ENCODE measurements at places on chromosomes 5 and 9.

DNA sequence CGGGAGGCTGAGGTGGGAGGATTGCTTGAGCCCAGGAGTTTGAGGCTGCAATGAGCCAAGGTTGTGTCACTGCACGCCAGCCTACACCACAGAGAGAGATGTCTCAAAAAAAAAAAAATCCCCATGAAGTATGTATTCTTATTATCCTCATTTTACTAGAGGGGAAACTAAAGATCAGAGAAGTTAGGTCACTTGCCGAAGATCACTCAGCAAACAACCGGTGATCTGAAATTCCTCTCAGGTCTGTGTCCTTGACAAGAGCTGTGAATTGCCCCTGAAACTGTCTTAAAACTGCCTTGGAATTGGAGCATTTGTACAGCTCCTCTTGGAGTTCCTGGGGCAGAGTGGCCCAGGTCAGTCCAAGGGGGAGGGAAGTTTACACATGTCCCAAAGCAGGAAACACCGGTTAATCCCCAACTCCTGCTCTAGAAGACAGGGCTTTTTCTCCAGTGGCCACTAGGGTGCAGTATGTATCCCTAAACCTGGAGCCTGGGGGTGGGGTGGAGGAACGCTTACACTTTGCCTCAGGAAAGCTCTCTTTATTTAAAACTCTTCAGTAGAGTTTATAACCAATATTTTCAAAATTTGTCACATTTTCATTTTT, 27.6 kb downstream of the AQP7 start:
- H3K27me3 ChIP-seq: no peaks in the 10 kb centered on the region
- peaks cover 28% of the 10 kb centered on the region for H3K36me3 ChIP-seq
- H3K4me3 ChIP-seq: no peak overlapping the region

GRCh38 chr9:36597412-36598178, 24.9 kb downstream of the MELK start:
- H3K27ac ChIP-seq: no peak overlapping the region
- peaks cover 94% of the 10 kb centered on the region for H3K36me3 ChIP-seq
- DNase-seq: no peak
- no peak overlapping the region for H3K4me3 ChIP-seq

- DNase-seq: no peak
- no peak overlapping the region for H3K4me3 ChIP-seq
- no peaks in the 10 kb centered on the region for H3K27me3 ChIP-seq
- no peak overlapping the region for H3K27ac ChIP-seq
Measured at GRCh38 chr9:138063785-138064184, 186.2 kb downstream of the CACNA1B start.

DNA sequence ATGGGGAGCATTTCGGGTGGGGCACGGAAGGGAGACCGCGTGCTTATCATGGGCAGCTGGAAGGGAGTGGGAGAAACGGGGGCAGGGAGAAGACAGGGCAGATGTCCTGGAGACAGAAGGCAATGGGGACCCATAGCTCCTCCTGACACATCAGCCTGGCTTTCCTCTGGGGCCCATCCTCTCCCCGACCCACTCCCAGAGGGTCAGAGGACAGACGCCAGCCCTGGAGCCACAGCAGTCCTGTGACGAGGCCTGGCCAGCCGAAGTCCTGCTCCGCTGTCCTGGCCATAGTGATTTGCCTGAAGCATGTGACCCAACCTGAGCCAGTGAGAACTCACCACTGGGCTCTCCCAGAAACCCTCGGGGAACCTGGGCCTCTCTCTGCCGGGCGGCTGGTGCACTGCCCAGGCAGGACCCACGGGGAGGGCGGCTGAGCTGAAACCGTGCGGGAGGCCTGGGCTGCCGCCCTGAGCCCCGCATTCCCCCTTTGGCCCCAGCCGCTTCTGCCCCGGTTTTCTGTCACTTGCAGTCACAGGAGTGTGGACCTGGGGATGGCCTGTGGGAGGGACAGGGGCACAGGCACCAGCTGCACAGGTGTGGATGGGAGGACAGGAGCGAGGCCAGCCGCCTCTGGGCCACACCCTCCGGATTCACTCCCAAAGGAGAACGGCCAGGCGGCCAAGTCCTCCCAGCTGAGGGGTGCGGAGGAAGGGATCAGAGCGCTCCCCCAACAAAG, 19.8 kb downstream of the ADAMTS2 start:
- H3K27ac ChIP-seq: no peak overlapping the region
- no peak for DNase-seq
- H3K4me1 ChIP-seq: peaks cover 9% of the 10 kb centered on the region
- no peak overlapping the region for H3K4me3 ChIP-seq
- no peaks in the 10 kb centered on the region for H3K36me3 ChIP-seq

GRCh38 chr9:133333566-133333965, 2.4 kb downstream of the SURF6 start:
- H3K4me1 ChIP-seq: peaks cover 5% of the 10 kb centered on the region
- no peak overlapping the region for H3K4me3 ChIP-seq
- DNase-seq: no peak
- peaks cover 36% of the 10 kb centered on the region for H3K36me3 ChIP-seq

DNA sequence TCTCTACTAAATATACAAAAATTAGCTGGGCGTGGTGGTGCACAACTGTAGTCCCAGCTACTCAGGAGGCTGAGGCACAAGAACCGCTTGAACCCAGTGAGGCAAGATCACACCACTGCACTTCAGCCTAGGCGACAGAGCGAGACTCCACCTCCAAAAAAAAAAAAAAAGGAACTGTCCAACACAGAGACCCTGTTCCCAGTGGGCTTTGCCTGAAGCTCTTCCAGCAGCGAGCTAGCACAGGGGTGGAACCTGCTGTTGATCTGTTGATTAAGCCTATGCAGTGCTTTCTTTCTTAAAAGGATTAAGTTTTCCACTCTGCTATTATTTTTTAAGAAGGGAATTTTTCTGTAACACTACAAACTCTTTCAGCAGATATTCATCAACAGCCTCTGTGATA, 171.0 kb upstream of the TUT7 start:
- no peak overlapping the region for H3K4me3 ChIP-seq
- no peaks in the 10 kb centered on the region for H3K36me3 ChIP-seq
- no peak overlapping the region for H3K27ac ChIP-seq

DNA sequence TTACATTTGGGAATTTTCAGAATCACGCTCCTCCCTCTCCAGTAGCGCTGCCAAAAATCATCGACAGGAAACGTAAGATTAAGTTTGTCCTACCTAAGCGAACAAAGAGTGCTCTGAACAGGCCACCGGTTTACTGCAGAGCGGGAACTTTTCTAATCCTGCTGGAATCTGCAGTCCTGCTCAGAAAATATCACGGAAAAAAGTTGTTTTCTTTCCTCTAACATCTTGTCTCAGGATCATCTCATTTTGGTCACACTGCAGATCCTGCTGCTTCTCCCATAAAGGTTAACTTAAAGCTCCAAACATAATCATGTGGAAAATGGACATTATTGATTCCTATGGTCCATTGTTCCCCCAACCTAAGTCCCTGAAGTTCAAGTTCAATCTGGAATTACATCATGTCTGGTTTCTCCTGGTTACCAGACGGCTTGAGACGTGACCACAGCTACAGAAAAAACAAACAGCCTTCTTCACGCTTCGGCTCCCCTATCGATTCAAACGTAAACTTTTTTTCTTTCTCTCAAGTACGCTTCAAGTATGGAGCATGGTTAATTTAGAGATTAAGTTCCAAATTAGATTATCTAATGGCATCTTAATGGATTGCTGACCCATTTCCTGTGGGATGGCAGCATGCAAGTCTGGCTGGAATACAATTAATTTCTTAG, 217.6 kb downstream of the NFIB start:
- no peaks in the 10 kb centered on the region for H3K27me3 ChIP-seq
- no peak overlapping the region for H3K27ac ChIP-seq
- DNase-seq: no peak
- peaks cover 3% of the 10 kb centered on the region for H3K4me1 ChIP-seq

DNA sequence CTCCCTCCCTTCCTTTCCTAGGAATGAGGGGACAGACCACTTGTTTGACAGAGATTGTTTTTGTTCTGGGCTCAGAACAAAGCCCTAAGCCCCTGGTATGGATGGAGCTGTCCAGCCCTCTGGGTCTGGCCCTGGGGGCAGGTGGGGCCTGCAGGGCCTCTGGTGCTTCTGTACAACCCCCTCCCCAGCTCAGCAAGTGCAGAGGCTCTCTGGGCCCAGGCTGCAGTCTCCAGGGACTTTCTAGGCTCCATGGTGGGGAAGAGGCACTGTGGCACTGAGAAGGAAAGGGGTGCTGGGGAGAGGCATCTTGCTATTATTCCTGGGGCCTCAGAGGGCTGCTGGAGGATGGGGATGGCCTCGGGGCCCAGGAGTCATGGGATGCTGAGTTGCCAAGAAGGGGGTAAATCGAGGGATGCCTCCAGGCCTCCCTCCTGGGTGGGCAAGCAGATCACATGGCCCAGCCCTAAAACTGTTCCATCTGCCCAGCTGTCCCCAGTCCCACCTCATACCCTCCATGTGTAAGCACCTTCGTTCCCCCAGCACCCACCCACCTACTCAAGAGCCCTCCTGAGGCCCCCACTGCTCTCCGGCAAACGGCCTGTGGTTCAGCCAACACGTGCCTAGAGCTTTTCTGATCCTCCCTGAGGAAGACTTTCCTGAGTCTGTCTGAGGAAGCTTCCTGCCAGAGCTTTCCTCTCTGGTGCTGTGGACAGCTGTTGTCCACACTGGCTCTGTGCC, 225.7 kb downstream of the CACNA1B start:
- H3K4me1 ChIP-seq: peaks cover 21% of the 10 kb centered on the region
- no peak overlapping the region for H3K27ac ChIP-seq
- H3K36me3 ChIP-seq: no peaks in the 10 kb centered on the region
- no peaks in the 10 kb centered on the region for H3K27me3 ChIP-seq
- DNase-seq: no peak
